ENCODE measurements at places on chromosomes 4 and X. TPM values are rescaled to one million over a fixed set of nuclear protein-coding genes. Genes with fewer than 3 reads are reported as not detected.

DNA sequence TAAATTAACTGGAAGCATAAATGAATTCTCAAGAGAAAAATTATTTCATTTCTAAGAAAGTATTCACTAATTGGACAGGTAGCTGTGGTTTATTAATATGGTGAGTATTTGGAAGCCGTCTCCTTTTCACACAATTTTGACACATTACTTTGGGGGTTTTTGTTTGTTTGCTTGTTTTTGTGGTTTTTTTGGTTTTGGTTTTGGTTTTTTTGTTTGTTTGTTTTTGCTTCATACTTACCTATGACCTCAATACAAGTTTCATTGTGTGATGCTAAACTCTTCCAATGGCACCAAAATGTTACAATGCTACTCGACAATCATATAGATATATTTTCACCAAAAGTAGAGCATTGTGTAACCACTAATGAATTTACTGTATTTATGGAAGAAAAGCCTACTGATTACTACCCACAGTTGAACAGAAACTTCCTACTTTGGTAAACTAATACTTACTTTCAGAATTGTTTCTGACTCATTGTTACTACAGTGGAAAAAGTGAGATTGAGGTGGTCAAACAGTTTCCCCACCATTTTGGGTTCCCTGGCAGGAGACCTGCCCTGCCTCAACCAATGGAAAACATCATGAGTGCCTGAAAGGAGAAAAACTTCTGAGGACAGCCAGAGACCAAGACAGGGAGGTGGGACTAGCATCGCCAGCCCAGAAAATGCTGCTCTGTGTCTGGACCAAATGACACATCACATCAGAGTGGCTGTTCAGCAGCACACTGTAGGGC, 443.1 kb downstream of the HNRNPD start:
- H3K4me1 ChIP-seq: no peaks in the 10 kb centered on the region
- no peaks in the 10 kb centered on the region for H3K36me3 ChIP-seq
- H3K27ac ChIP-seq: no peak overlapping the region
- H3K4me3 ChIP-seq: no peak overlapping the region

DNA sequence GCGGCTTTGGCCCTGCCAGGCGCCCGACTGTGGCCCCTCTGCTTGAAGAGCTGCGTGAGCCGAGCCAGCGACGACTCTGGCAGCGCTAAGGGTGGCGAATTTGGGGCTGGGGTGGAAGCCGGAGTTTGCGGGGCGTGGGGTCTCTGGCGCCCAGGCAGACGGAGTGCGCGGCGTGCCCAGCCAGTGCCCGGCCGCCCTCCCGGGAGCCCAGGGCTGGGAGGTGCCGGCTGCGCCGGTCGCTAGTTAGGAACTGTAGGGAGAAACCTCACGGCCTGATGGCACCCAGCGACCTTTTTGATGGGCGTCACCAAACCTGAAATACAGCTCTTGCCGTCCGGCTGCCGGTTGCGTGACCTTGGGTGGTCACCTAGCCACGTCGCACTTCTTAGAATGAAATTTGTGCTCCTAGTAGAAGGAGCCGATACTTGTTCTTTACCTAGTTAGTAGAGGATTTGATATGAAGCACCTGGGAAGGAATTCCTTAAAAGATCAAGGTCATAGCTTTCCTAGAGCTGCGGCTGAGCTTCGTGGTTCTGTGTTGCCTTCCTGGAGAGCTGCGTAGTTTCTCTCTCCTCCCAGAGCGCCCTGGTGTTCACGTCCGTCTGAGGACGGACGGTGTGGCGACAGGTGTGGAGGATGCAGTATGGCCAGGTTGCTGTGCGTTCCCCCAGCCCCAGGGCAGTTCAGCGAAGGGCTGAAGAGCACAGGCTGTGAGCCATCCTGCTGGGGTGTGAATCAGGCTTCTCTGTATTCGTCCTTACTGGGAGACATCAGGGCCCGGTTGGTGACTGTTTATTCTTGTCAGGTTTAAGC, 680 bp downstream of the MAEA start:
- no peak for DNase-seq
- H3K27me3 ChIP-seq: no peaks in the 10 kb centered on the region
- H3K36me3 ChIP-seq: no peaks in the 10 kb centered on the region
- H3K27ac ChIP-seq: peak overlapping the region; percentile 93
- peaks cover 11% of the 10 kb centered on the region for H3K4me1 ChIP-seq
- H3K4me3 ChIP-seq: peak overlapping the region; percentile 97

DNA sequence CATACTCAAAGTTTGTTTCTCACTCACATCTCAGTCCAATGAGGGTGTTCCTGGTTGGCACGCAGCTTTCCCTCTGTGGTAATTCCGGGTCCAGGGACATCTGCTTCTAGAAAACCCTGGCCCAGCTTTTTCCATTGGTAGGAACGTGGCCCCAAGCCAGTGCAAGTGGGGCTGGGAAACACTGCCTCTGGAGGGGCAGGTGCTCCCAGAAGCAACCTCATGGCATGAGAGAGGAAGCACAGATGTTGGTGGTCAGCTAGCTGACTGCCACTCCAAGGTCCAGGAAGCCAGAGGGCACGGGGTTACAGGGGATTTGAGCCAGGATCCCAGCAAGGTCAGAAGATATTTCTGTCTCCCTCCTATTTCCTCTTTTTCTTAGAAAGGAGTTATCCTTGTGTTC, 47.5 kb downstream of the DCTD start:
- H3K36me3 ChIP-seq: peaks cover 2% of the 10 kb centered on the region
- no peak for DNase-seq

- no peaks in the 10 kb centered on the region for H3K27me3 ChIP-seq
- peaks cover 4% of the 10 kb centered on the region for H3K4me1 ChIP-seq
- H3K4me3 ChIP-seq: no peak overlapping the region
- H3K27ac ChIP-seq: no peak overlapping the region
Observed at GRCh38 chr4:175935016-175935661, 123.1 kb upstream of the GPM6A start.

MAOA gene
- total RNA-seq: 187 TPM
